ENCODE measurements at places on chromosomes 2 and 18.
A peak's percentile ranks its signal among the peaks of the same experiment; 100 is the strongest.

GRCh38 chr2:130870779-130871178, 34.1 kb downstream of the ARHGEF4 start:
- DNase-seq = no peak

- no peak for DNase-seq
Observed at GRCh38 chr2:237724811-237725478, 73.6 kb upstream of the RBM44 start.

- no peak for DNase-seq
Observed at GRCh38 chr2:99811544-99811943, 321.7 kb upstream of the REV1 start.

GRCh38 chr18:8177330-8178016, 431.8 kb upstream of the RAB12 start:
- no peak for DNase-seq

DNA sequence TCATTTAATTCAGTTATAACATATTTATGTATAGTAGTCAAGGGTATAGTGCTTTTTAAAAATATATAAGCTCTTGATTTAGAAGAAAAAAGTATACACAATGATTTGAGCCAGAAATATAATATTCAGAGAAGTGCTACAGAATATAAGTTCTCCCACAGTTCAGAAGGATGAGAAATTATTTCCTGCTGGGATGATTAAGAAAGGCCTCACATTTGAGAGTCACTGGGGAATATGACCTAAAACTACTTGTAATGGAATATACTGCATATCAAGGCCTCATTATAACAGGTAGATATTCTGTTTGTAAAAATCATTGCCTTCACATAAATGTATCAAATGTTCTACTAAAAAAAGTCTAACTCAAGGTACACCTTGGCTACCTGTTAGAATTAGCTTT, 203.5 kb downstream of the MBD2 start:
- DNase-seq = no peak

GRCh38 chr18:59540780-59541179, 156.4 kb downstream of the CCBE1 start:
- DNase-seq = no peak

DNA sequence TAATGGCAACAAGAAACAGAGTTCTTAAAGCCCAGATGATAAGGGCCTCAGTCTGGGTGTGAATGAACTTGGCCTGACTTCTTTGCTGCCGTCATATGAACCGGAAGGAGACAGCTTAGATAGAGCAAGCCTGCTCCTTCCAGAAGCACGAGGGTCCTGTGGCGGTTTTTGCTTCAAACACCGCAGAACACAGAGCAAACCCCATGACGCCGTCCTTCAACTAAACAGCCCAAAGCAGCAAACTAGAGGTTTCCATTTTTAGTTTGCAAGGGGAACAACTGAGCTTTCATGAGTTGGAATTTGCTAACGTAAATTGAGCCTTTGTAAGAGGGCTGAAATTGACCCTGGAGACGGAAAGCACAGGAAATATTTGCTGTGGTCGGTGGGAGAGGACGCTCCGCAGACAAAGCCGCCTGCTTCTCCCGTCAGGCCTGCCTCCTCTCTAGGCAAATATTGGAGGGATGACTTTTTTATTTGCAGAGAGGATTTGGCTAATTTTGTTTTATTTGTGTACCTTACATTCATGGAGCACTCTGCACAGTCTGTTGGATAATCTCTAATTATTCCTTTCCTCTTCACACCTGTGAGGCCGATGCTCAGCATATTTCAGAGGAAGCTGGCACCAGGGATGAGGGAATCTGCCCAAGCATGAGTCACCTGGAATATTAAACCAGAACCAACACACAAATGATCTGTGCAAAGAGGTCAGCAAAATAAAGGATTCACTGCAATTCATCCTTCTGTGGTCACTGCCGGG, 134.0 kb upstream of the NCK2 start:
- DNase-seq = no peak

DNA sequence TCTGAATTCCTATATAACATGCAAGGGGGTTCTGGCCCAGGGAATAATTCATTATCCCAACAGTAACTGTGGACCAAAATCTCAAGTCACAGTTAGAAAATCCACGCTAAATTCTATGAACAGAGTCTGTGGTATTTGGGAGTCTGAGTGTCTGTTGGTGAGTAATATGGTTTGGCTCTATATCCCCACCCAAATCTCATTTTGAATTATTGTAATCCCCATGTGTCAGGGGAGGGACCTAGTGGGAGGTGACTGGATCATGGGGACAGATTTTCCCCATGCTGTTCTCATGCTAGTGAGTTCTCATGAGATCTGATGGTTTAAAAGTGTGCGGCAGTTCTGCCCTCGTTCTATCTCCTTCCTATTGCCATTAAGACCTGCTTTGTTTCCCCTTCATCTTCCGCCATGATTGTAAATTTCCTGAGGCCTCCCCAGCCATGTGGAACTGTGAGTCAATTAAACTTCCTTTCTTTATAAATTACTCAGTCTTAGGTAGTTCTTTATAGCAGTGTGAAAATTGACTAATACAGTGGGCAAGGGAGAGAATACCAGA, 68.3 kb downstream of the NBAS start:
- DNase-seq = no peak

- DNase-seq = no peak
Observed at GRCh38 chr2:180717588-180717987, 262.8 kb upstream of the UBE2E3 start.

GRCh38 chr2:134677856-134678756, 40.7 kb downstream of the TMEM163 start:
- DNase-seq = no peak

DNA sequence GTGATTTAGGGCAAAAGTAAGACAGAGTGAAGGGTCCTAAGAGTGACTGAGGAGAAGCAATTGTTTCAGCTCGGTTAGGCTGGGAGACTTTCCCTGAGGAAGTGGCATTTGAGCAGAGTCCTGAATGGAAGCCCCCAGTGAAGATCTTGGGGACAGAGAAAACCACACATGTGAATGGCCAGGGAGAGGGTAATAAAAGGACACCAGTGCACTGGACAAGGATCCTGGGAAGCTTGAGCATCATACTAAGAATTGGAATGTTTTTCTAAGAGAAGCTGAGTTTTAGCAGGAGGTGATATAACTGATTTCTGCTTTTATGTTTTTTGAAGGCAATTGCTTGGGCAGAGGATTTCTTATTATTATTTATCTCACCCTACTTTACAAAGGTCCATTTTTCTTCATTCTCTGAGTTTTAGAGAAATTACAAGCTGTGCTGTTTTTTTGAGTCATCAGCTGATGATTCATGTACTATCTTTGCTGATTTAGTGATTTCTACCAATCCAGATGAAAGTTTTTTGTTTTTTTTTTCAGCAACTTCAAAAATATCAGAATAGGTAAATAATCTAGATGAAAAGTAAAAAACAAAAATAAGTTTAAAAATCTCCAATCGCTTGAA, 43.5 kb downstream of the MFSD6 start:
- DNase-seq = no peak

DNA sequence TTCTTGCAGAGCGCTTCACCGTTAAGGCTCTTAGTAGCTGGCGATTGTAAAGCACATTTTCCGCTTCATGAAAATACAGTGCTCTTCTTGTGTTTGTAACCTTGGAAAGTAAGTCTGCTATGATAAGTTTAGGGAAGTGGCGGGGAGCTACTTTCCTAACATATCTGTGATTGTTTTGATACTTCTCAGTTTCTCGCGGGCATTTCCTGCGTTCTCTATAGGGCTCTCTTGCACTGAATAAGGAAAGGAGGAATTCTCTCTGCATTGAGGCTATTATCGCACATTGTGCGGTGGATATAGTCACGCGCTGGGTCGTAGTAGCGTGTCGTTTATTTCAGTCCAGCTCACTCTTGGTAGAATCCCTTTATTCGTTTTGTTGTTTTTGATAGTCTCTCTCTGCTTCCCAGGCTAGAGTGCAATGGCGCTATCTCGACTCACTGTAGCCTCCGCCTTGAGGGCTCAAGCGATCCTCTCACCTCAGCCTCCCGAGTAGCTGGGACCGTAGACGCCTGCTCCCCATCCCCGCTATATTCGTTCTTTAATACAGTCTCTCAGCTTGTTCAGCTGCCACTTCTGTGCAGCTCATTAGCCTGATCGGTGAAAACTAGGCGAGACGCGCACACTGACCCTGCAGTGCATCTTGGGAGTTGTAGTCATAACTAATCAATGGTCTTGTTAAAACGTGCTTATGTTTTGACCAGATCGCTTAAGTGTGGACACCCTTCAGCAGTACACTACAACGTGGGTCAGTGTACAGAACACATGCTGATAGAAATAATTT, 1.0 kb upstream of the PPP4R3B start:
- peak; percentile 38 for DNase-seq
